Activated T-helper 1 cell treated with Interleukin-2 at 50 U/mL for 16 hours (primary cell): ENCODE measurements at places on chromosomes 1 and 21.

- DNase-seq, result no peak
These were observed 24.9 kb downstream of the CROCC start for GRCh38 chr1:16946646-16947045.

DNA sequence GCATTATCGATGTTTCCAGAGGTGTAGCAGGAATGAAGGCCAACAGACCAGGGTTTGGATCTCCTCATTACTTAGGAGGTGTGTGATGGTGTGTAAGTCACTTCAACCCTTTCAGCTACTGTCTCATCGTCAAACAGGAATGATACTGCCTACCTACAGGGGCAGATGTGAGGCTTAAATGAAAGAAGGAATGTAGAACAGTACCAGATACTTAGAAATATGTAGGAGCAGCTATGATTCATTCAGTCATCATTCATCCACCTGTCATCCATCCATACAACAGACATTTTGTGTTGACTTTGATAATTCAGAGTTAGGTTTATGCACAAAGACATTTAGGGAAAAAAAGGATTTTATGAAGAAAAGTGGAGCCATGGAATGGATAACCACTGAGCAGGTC, 486.9 kb upstream of the DAB1 start:
- no peak for DNase-seq

DNA sequence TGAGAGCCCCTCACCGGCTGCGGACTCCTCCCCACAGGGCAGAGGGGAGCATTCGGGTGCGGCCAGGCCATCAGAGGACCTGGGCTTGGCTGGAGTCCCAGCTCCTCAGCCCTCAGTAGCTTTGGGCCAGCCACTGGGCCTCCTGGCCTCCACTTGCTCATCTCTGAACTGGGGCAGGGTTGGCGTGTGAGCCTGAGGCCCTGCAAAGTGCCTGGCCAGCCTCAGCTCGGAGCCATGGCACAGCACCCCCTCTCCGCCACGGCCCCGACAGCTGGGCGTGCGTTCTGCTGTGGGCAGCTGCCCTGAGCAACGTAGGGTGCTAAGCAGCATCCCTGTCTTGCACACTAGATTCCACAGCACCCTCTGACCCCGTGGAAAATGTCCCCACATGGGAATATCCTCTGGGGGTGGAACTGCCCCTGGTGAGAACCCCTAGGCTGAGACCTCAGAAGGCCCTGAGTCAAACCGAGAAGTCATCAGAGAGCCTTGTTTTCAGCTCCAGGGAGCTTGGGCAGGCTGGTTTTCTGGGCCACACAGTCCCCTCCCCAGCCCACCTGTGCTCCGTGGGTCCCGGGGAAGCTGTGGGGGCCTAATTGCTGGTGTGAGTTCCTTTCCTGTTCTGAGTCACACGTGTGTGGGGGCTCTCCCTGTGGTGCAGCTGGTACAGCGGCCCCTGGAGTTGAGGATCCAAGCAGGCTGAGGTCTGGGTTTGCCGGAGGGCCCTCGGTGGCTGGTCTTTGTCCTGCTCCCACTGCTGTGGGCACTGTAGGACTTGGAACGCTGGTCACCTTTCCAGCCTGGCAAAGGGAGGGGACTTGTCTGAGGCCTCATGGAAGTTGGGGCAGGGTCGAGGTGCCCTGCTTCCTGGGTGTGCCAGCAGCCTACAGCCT, 24.5 kb downstream of the TP73 start:
- no peak for DNase-seq

DNA sequence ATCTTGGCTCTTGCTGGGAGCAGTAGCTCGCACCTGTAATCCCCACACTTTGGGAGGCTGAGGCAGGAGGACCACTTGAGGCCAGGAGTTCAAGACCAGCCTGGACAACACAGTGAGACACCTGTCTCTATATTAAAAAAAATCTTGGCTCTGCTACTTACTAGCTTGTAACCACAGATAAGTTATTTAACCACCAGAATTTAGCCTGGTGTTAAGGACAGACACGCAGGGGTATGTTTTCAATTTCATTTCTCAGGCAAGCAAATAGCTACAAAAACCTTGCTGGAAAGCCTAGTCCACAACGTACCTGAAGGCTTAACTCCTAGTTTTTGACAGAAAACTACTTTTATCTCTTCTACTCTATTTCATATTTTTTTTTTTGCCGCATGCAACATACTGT, 24.8 kb upstream of the GFI1 start:
- DNase-seq, result no peak

- no peak for DNase-seq
These were observed 9.2 kb downstream of the PHLDA3 start for GRCh38 chr1:201459775-201460174.

DNA sequence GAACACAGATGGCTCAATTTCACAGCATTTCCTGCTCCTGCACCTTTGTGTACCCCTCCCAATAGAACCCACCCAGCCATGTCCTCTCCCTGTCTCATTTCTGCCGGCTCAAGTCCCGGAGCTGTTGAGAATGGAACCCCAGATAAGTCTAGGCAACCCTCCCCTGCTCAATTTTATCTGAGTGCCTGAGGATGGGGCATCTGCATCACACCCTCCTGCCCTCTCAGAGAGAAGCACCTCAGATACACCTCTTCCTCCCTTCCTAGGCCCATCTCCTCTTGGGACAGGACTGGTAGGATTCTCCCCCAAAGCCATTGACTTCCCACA, 1.1 kb downstream of the KIF21B start:
- DNase-seq, result no peak

DNA sequence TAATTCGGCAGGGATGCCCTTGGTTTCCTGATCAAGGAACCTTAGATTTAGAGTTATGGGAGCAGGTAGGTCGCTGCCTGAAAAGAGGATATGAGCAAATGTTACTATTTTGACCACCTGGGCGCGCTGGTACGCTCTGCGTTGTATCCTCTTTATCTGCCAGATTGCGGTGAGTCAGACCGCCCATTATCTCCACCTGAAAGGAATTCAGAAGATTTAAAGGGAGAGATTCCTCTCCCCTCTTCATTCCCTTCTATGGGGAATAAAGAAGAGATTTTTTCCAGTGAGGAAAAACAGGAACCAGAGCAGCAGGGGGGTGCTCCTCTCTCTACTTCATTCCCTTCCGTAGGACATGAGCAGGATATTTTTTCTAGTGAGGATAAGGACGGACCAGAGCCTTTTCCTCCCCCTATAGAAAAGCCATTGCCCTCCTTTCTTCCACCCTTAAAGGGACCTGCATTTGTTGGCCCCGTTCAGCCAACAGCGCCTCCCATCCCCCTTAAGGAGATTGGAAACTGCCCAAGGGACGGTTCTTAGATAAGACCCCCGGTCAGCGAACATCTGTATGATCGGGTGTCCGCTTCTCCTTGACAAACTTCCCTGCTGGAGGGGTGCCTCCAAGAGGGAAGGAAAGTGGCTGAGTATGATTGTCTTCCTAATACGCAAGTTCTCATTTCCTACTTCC, 34.1 kb downstream of the CLCA1 start:
- DNase-seq, result no peak

GRCh38 chr21:42411197-42411869, 7.6 kb downstream of the UBASH3A start:
- DNase-seq, result no peak

DNA sequence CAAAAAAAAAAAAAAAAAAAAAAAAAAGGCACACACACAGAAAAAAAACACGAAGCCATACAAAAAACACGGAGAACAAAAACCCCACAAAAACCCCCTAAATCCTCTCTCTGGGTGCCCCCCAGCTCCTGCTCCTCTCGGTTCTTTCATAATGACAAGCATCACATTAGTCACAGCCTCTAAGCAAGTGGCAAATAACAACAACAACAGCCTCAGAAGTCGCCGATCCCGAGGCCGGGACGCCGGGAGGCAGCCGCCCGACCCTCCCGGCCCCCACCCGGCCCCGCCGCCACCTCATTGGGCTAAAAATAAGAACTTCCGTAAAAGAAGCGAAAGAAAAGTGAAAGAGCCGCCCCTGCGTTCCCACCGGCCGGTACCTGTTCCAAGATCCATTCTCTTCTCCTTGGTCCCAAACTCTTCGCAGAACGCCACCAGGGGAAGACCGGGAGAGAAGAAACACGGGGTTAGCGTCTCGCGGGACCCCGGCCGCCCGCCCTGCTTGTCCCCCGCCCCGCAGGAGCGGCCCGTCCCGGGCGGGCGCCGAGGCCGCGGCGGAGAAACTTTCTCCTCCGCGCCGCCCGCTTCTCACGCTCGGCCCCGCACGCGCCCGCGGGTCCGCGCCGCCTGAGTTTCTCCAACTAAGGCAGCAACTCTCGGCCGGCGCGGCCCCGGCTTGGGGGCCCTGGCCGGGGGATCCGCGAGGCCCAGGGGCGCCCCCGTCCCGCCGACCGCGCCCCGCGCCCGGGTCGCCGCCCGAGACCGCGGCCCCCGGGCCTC, 102.8 kb downstream of the CASZ1 start:
- DNase-seq, result peak; percentile 14

DNA sequence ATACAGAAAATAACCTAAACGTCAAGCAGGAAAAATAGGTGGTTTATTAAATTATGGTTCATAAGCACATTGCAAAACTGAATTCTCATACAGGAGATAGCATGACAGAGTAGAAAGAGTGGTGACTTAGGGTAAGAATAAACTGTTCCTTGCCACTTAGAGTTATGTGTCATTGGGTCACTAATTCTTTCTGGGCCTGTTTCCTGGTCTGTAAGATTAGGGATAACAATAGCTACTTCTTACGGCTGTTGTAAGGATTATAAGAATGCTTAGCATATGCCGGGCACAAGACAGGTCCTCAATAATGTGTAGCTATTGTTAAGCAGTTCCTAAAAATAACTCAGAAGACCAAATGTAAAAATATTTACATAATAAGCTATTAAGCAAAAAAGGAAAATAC, 24.2 kb downstream of the SNRNP40 start:
- no peak for DNase-seq

DNA sequence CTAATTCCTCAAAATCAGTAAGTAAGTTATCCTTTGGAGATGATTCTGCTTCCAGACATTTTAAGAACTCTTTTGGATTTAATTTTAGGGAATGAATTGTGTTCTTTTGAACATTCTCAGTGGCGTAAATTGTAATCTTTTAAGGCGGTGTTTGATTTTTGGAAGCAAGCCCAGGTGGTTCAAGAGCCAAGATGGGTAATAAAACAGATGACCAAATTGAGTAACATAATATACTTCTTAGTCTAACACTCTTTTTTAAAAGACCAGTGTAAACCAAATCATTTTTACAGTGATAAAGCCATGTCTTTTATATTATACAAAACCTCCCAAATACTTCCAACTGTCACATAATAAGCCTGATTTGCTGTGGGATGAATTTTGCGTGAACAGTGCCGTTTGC, 133.8 kb downstream of the LRRC40 start:
- DNase-seq, result no peak

DNA sequence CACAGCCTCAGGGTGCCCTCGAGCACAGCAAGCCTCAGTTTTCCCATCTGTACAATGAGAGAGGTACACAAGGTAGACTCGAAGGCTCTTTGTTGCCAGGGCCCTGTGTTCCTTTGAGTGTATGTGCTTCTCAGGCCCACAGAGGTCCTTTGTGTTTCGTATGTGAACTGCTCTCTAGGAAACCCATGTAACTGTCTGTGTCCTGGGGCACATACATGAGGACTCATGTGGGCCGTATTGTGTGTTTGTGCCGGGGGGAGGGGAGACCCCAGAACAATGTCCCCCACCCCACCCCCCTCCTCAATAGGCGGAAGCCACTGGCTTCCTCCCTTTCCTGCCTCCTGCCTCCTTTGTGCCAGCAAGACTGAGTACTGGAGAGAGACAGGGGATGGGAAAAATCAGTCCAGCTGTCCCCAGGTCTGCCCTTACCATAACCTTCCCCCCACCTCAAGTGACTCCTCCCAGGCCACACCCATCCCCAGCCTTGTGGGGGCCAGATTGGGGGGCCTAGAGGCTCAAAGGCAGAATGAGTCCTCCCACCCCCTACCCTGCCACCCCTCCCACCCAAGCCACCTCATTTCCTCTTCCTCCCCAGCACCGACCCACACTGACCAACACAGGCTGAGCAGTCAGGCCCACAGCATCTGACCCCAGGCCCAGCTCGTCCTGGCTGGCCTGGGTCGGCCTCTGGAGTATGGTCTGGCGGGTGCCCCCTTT, at the start of gene TIE1:
TSS of gene TIE1 (plus strand) at position 605 of the 717 bp plus-strand sequence. CDS start at position 695, 90 bp downstream.
- DNase-seq, result no peak

DNA sequence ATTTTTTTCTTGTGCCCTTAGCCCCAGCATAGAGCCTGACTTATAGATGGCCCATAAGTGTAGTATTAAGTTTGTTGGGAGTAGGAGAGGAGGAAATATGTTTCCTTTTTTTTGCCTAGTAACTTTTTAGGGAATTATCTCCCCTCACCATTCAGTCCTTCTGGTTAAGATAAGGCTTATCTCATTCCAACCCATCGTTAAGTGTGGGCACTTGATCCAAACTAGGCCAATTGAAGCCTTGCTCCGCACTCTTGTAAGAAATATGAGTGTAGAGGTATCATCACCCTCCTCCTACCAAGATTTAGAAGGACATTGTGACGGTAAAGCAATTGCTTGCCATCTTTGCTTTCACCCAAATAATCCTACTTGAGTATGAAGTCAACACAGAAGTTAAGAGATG, 8.8 kb upstream of the FGGY start:
- DNase-seq, result no peak

DNA sequence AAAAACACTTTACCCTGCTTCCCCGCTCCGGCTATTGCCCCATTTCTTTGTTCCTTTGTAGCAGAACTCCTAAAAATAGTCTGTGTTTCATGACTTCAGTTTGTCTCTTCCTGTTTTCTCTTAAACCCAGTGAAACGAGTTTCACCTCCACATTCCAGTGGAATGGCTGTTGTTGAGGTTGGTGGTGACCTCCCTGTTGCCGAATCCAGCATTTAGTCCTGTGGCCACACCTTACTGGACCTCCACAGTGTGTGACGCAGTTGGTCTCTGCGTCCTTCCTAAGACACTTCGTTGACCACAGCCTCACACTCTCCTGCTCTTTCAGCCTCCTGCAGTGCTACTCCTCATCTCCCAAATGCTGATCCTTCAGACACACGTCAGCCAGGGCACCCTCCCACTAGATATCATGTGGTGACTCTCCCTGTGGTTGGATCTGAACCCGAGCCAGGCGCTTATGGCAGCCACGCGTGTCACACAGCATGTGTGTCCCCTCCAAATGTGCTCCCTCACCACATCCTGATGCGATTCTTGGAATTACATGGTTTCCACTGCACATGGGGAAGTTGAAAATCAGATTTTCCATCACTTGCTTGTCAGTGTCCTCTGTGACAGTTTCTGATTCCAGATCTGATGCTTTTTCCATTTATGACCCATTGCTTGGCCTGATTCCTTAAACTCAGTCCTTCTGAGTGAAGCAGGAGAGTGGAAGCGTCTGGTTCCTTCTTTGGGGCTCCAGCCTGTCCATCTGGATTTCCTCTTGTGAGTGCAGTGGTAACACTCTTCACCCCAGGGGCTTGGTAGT, 99.1 kb upstream of the ARTN start:
- DNase-seq, result no peak
